ENCODE measurements at places on chromosomes 2 and 18.

DNA sequence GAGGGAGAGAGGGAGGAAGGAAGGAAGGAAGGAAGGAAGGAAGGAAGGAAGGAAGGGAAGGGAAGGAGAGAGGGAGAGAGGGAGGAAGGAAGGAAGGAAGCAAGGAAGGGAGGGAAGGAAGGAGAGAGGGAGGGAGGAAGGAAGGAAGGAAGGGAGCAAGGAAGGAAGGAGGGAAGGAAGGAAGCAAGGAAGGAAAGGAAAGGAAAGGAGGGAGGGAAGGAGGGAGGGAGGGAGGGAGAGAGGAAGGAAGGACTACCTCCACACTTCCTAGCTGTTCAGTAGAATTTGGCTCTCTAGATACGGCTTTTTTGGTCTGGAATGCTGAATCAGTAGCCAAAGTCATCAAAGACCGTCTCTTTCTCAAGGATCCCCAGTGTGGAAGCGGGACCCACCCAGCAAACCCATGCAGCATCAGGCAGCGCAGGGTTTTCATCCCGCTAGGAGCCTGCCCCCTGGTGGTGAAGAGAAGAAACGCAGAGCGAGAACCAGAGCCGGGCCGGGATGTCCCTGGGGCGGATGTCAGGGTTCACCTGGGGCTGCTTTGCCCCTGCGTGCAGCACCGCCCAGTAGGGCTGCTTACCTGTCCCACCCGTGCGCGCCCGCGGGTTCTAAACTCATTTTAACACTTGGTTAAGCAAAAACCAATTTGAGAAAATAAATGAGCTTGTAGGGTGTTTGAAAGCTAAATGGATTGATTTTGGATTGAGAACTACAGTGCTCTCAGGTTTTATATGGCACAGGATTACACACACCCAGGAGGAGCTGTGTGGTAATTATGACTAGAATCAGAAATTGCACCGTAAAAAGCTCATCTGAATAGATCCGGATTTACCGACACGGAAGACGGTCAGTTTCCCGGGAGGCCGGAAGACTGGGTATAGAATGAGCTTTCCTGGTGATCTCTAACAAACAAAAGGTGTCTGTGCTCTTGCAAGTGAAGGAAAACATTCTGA lies 48.1 kb upstream of the ARL4C start:
- peak; percentile 27 for DNase-seq

DNA sequence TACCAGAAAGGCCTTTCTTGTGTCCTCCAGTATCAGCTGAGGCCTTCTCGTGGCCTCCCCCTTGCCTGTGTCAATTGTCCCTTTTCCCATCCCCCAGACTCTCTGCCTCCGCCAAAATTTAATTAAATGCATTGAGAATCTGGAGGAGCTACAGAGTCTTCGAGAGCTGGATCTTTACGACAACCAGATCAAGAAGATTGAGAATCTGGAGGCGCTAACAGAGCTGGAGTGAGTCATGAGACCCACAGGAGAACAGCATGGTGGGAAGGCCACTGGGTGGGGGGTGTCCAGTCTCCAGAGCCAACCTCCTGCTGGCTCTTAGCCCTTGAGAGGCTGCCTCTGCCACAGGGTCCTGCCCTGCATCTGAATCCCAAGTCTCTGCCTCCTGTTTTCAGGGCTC lies 8.8 kb downstream of the PPP1R7 start:
- no peak for DNase-seq

DNA sequence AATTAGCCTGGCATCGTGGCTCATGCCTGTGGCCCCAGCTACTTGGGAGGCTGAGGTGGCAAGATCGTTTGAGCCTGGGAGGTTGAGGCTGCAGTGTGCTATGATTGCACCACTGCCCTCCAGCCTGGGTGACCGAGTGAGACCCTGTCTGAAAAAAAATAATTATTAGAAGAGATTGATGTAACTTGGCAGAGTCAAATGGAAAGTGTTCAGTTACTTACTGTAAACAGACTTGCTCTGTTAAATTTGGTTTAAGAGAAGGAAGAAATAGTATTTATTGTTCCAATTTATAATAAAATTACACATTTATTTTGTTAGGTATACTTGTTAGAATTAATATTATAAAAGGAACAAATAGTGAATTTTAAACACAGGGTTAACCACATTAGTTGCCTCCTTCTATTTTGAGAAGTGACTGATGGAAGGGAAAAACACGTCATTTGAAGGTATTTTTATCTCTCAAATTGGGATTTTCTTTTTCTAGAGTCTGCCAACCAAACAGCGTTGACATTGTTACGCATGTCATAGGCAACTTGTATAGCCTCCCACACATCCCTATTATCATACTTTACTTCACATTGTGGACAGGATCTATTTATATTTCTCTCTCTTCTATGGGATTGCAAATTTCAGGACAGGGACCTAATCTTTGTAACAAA lies 118.8 kb upstream of the B3GNT2 start:
- DNase-seq, result no peak

- no peak for DNase-seq
Observed at GRCh38 chr2:127082974-127083373, 24.0 kb downstream of the BIN1 start.
